Activated T-helper 2 cell treated with anti-CD3 and anti-CD28 coated beads, Interferon-gamma antibody, Interleukin-2, Interleukin-4, amounts not matched to agents 10 μg/mL and 5 μg/mL and 100 μg/mL, durations not matched to agents 14 hours and 24 hours and 36 hours (primary cell): ENCODE measurements at places on chromosomes 13 and 19.

DNA sequence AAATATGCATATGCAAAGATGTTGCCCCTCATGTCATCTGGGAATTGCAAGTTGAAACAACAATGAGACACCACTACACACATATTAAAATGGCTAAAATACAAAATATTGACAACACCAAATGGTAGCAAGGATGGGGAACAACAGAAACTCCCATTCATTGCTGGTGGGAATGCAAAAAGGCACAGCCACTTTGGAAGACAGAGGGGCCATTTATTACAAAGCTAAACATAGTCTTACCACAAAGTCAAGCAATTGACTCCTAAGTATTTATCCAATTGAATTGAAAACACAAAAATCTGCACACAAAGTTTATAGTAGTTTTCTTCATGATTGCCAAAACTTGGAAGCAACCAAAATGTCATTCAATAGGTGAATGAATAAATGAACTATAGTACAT lies 6.1 kb upstream of the SERPINE3 start:
- no peak for DNase-seq

- DNase-seq = no peak
These were observed 214.1 kb upstream of the UFM1 start for GRCh38 chr13:38135592-38135991.

DNA sequence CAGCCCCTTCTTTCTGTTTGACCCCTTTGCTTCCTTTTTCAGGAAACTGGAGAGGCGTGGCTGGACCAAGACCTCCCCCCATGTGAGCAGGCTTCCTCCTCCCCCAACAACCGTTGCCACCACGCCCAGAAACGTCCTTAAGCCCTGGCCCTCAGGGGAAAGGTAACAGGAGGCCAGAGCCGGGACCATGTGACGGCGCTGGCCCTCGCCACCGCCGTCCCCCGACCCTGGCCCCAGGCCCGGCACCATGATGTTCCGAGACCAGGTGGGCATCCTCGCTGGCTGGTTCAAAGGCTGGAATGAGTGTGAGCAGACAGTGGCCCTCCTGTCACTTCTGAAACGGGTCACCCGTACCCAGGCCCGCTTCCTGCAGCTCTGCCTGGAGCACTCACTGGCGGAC lies 14.4 kb downstream of the SAMD4B start:
- no peak for DNase-seq

GRCh38 chr19:12792051-12792852 lies 966 bp downstream of the JUNB start:
- peak; percentile 80 for DNase-seq

DNA sequence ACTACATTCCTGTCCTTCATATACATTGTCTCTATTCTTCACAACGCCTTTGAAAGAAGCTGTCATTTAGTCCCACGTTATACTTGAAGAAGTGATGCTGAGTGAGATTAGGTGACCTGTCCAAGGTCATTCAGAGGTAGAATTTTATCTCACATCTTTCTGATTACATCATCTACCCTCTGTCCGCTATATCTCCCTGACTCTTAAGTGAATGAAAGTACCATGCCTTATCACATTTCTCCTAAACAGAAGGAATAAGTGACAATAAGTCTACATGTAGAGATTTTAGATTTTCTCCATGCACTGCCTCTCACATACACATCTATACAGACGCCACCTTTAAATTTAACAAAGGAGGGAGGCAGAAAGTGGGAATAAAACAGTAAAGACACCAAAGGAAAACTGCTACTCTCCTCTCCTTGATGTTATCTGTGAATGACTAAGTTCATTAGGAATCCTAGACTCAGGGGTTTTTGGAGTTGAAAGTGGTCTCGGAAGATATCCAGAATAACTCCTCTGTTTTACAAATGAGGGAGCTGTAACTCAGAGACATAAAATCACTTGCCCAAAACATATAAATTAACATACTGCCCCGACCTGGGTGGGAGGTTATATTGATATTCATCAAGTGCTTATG lies 4.9 kb upstream of the CLDN10 start:
- no peak for DNase-seq

DNA sequence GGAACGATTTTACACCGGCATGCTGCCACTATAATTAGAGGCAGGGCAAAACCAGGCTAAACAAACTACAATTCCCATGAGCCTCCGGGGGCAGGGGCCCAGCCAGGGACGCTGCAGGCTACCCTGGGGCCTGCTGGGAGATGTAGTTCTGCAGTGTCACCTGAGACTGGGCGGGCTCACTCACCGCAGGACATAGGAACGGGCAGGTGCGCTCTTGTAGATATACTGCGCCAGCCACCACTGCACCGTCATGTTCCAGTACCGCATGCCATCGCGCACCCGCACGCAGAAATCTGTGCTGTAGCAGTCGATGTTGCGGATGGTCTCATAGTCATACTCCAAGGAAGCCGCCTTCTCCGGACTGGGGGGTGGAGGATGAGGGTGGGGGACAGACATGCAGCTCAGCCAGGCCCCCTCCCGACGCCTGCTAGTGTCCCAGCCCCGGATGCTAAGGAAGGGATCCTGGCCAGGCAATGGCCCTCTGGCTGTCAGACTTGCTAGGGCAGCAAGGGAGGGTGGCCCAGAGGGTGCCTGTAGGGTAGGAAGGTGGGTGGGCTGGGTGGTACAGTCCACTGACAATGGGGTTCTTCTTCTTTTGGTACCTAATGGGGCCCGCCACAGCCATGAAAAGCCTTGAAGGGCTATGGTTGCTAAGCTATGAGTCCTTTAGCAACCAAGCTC lies 5.8 kb upstream of the TMC4 start:
- DNase-seq = no peak

DNA sequence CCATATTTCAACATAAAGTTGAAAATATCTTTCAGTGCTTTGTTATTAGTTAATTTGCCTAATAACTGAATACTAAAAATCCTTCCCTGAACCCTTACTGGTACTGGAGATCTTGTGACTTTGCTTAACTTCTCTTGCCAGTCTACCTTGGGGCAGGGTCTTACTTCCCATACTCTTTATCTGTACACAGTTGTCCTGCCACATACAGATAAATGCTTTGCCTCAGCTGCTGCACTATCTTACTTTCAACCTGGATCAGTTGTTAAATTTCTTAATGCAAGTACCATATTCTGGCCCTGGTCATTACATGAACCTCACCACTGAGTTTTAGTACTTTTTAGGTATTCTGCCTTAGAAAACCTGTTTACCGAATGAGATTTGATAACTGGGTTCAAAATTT lies 107.6 kb downstream of the PIBF1 start:
- DNase-seq = no peak

DNA sequence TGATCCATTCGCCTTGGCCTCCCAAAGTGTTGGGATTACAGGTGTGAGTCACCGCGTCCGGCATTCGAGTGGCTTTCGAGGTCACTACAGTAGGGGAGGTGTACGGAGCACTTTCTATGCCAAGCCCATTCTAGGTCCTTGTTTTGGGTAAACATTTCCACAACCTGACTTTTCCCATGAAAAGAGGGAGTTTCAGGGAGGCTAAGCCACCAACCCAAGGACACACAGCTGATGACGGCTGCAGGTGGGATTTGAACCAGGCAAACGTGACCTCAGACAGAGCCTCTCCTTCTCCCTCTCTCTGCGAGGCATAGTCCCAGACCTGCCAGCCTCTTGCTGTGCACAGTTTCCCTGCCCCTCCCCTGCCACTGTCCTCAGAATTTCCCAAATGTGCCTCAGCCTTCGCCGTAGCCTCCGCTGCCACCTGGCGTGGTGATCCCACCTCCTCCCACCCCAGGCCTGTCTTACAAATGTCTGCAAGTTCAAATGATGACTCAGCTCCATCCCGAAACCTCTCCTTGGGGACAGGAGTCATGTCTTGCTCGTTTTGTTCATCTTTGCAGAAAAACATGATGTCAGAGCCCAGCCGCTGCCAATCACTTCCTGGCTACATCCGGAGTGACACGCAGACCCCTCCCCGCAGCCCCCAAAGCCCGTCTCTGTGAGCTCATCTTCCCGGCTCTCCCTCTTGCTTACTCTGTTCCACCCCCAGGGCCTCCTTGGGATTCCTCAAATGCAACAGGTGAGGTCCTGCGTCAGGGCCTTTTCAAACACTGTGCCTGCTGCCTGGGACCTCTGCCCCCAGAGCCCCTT lies 6.6 kb upstream of the GADD45B start:
- DNase-seq = no peak

GRCh38 chr19:37551129-37551993 lies 43.2 kb downstream of the ZNF571 start:
- DNase-seq = peak; percentile 55

GRCh38 chr13:51152701-51153100 lies 41.6 kb upstream of the C13orf42 start:
- DNase-seq = no peak

DNA sequence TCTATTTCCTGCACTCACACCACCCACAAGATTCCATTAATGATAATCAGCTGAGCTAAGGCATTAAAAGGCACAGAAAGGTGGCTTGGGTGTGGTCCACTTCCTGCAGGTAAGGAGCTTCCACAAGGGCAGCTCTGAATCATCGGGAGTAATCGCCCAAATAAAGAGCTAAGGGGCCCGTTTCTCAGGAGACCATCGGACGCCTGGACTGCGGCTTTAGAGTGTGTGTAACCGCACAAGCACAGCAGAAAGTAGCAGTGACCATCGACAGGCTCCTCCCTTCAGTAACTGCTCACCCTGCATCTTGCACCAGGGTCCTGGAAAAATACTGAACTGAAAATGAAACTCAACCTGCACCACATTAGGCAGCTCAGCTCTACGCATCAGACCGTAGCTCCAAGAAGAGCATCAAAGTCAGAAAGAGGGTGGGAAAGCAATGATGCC lies 6.0 kb downstream of the STK24 start:
- DNase-seq = peak; percentile 53

DNA sequence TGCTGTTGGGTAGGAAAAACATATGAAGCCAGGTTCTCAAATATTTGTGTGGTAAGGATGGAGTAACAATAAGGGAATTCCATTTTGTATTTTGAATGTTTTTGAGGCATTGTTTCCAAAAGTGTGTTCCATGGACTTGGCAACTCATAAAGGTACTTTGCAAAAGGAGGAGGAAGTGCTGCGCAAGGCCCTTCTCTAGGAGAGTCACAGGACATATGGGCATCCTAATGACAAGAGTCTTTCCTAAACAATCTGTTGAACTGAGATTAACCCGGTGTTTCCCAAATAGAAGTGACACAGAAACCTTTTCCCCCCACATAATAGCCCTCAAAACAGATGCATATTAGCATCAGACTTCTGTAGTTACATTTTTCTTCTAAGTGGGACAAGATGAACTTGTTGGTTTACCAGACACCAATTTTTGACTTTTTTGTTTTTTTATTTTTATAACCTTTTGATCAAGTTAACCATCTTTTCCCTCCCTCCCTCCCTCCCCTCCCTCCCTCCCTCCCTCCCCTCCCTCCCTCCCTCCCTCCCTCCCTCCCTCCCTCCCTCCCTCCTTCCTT lies 209.3 kb downstream of the PCCA start:
- DNase-seq = no peak

- DNase-seq = no peak
These were observed 18.6 kb downstream of the SERPINE3 start for GRCh38 chr13:51357928-51358595.

GRCh38 chr13:79654520-79654919 lies 173.6 kb downstream of the NDFIP2 start:
- no peak for DNase-seq

DNA sequence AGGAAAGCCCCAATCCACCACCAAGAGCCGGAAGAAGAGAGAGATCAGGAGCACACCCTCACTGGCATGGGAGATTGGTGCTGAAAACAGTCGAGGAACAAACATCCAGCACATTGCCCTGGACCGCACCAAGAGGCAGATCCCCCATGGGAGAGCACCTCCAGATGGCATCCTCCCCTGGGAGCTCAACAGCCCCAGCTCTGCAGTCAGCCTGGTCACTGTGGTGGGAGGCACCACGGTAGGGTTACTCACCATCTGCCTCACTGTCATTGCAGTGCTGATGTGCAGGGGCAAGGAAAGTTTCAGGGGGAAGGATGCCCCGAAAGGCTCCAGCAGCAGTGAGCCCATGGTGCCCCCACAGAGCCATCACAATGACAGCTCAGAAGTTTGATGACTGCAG lies 110.2 kb downstream of the STOML3 start:
- no peak for DNase-seq

GRCh38 chr19:48987323-48987722 lies 5.8 kb downstream of the GYS1 start:
- no peak for DNase-seq

GRCh38 chr13:98390086-98390715 lies 186.7 kb downstream of the STK24 start:
- DNase-seq = no peak

DNA sequence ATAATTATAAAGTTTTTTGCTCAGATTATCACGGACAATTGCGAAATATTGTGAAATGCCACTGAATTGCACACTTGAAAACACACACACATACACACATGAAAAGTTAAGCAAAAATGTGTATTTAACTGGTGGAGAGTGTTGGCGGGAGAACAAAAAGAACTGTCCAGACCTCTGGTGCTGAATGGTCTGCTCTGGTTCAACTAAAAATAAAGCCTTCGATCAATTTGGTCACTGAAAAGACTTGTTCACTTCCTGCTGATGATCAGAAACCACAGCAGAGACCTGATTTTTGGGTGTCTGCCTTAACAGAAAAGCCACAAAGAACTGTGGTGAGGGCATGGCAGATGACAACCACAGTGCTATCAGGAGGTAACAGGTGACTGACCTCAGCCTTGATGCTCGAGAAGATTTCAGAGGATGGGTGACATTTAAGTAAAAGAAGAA lies 4.0 kb upstream of the IGFL1 start:
- peak; percentile 11 for DNase-seq

DNA sequence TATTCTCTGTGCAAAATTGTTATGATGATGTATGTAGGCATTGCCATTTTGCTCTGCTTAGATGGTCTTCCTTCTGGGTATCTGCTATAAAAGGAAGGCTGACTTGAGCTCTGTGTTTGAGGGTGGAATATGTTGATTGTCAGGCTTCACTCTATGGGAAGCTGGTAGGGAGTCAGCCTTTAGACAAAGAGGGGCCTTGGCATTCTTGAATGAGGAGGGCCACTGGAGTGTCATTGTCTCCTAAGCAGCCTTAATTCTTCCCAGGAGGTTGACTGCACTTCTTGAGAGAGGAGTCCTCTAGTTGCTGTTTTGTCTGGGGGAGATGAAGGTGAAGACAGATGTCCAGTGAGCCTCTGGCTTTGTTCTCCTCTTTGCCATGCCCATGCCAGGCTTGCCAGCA lies 266.8 kb downstream of the KCNRG start:
- DNase-seq = no peak
